ENCODE measurements at places on chromosomes 6 and 20. TPM values are rescaled to one million over a fixed set of nuclear protein-coding genes. Genes with fewer than 3 reads are reported as not detected.

Gene WFDC5
- total RNA-seq, result not detected

GRCh38 chr20:23141450-23142161 is 55.5 kb upstream of the CD93 start:
- DNase-seq, result no peak

Gene GABBR1
- 4.6 TPM for total RNA-seq

GRCh38 chr6:14612016-14612980 is 494.7 kb downstream of the CD83 start:
- peak; percentile 60 for DNase-seq

Gene MMP24
- 7.1 TPM for total RNA-seq

GRCh38 chr6:40948570-40948969 is 90.5 kb downstream of the UNC5CL start:
- DNase-seq, result peak; percentile 59

Gene GJA1
- 248 TPM for total RNA-seq

- DNase-seq, result no peak
Observed at GRCh38 chr6:65776332-65776731, 69.3 kb upstream of the EYS start.

Gene SLC13A3
- 0.89 TPM for total RNA-seq

Gene SAMD10
- 1.3 TPM for total RNA-seq

Gene GNAS
- 904 TPM for total RNA-seq

Gene TMEM74B
- not detected for total RNA-seq

GRCh38 chr20:49501917-49502316 is 19.4 kb upstream of the KCNB1 start:
- DNase-seq, result peak; percentile 51

Gene MTFR2
- not detected for total RNA-seq

DNA sequence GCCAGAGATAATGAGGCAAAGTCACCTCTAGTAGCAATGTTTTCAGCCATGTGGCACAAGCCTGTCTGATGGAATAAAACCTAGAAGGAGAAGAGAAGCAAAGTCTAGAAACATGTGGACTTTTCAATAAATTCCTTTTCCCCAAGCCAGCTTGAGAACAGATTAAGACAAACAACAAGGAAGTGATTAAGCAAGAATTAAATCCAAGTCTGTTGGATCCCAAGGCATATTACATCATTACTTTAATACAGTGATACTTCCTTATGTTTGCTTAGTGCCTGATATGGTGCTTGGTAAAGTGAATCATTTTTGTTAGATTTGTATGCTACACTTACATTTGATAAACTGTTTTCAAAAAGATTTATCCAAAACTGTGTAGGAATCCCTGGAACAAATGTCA is 260.3 kb upstream of the FAM83B start:
- DNase-seq, result peak; percentile 37

DNA sequence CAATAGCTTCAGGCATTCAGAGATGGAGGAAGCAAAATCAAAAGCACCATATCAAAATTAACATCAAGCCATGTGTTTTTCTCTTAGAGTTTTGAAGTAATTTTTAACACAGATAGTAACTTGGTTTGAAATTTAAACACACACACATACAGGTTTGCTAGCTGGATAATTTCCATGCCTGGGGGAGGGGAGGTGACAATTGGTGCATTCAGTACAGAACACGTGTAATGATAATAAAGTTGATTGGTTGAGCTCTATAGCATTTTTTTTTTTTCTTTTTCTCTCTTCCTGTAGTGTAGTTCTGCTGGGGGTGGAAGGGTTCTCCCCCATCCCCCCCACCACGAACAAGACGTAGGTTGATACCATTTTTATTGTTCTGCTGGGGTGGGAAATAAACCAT is 564.8 kb downstream of the LMBRD1 start:
- no peak for DNase-seq

DNA sequence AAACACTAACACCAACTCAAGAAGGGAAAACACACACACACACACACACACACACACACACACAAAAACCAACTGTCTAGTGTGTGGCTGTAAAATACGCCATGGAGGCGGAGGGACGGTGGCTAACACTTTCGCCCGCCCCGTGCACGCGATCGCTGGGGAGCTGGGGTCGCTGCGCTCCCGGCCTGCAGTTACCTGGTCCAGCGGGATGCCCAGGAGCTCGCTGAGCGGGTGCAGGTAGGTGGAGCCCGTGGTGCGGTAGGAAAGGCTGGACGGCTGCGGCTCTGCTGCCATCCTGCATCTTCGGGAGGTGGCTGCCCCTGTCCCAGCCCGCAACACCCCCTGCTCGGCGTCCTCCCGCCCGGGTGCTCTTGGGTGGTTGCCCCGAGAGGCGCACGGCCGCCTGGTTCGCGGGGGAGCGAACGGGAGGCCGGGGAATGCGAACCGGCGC is 303 bp downstream of the MBOAT1 start:
- DNase-seq, result peak; percentile 65

- DNase-seq, result peak; percentile 75
Observed at GRCh38 chr6:45148711-45149341, 179.3 kb upstream of the RUNX2 start.

Gene RIPOR3
- total RNA-seq, result not detected

Gene ZBTB12
- 2.0 TPM for total RNA-seq

Gene ADGB
- not detected for total RNA-seq

Gene SYNGAP1
- 2.8 TPM for total RNA-seq

DNA sequence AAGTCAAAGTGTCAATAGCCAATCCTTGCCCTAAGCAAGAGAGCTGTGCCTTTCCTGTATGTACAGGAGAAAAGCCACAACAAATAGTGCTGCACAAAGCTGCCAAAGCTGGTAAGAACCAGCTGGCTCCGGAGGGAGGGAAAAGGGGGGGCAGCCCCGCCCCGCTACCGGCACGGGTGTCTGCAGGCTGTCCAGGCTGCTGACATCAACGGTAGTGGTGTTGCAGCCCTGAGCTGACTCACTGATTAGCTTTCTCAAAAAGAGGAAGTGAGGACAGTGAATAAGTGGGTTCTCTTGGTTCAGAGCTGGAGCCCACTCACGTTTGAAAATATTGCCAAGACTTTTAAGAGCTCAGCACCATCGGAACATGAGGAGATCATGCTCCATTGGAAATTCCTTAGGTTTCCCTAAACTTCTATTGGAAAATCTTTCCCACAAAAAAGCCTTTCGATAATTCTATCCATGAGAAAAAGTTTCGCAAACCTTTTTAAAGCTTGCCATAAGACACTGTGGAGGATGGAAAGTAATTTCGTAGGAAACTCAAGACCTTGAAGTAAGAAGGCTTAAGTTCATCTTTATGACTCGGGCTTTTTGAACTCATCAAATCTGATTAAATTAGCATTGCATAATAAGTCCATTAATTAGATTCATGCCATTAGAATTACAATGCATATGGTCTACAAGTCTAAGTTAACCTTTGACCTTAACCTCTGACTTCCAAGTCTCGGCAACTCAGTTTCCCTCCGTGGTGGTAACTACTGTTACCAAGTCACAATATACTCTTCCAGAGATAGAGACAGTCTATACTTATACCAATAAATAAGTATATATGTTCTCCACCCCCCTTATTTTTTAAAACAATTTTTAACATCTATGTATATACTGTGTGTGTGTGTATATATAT is 67.0 kb downstream of the TNFRSF21 start:
- peak; percentile 77 for DNase-seq

DNA sequence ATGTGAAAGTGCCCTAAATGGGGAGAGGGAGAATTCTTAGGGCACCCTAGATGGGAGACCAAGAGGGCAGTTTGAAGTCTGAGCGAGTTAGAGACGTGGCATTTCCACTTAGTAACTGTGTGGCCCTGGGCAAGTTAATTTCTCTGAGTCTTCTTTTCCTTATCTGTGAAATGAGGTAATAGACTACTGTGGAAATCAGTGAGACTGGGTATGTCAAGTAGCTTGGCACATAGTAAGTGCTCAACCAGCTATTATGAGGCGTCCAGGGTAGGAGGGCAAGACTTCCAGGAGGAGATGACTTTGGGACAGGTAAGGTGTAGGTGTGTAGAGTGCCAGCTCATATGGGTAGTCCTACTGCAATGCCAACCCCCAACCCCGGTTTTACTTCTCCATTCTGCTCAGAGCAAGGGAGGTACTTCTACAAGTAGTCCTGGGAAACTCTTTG is 770 bp downstream of the KIF3B start:
- DNase-seq, result peak; percentile 57

GRCh38 chr6:73231986-73232391 is 6.7 kb upstream of the KHDC1L start:
- no peak for DNase-seq

GRCh38 chr6:69584913-69585729 is 211.7 kb downstream of the LMBRD1 start:
- DNase-seq, result no peak

GRCh38 chr6:43917878-43918382 is 147.9 kb downstream of the VEGFA start:
- DNase-seq, result peak; percentile 63

- no peak for DNase-seq
Observed at GRCh38 chr6:11889572-11889971, 111.0 kb upstream of the ADTRP start.

GRCh38 chr20:7085467-7085866 is 318.0 kb downstream of the BMP2 start:
- no peak for DNase-seq

DNA sequence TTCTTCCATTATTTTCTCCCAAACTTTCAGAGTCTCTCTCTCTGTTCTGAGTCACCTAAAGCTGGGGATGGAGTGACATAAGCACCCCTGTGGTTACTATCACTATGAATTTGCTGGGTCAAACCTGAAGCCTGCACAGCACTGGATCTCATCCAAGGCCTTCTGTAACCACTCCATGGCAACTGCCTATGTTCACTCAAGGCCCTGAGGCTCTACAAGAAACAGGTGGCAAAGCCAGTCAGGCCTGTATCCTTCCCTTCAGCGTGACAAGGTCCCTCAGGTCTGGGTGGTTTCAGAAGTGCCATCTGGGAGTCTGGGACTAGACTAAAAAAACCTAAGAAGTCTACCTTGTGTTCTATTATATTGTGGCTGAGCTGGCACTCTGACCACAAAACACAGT is 1278.8 kb upstream of the EYS start:
- DNase-seq, result no peak

Gene NRSN1
- total RNA-seq, result not detected

- DNase-seq, result no peak
Observed at GRCh38 chr6:69771158-69771906, 25.5 kb downstream of the LMBRD1 start.

Gene DAAM2
- 5.1 TPM for total RNA-seq

Gene COL12A1
- 1,033 TPM for total RNA-seq

DNA sequence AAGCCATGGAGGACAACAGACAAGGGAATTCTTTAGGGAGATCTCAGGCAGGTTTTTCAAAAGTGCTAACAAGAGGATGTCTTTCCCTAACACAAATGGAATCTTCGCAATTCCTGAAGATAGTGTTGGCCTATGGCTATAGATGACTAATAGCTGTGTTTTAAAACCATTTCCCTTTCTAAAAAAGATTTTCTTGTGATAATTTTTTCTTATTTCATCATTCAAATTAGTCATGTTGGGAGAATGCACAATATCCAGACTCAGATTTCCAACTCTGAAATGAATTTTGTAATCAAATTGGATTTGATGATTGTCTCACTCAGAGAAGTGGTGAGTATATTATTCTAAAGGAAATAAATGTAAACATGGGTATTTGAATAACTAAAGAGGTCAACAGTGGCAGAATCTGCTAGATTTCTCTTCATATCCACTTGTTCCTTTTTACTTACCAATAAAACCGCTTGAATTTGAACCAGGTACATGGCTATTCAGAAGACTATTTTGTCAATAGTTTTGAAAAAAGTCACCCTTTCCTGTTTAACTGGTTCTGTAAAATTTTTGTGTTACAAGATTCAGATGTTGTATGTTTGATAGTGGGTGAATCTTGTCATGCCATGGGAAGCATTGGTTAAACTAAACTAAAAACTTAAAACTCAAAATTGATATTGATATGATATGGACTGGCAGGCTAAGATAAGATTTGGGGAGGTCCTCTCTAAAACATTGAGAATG is 1223.7 kb upstream of the EYS start:
- DNase-seq, result peak; percentile 0

GRCh38 chr6:109406196-109406595 is 23.9 kb upstream of the CD164 start:
- peak; percentile 89 for DNase-seq

DNA sequence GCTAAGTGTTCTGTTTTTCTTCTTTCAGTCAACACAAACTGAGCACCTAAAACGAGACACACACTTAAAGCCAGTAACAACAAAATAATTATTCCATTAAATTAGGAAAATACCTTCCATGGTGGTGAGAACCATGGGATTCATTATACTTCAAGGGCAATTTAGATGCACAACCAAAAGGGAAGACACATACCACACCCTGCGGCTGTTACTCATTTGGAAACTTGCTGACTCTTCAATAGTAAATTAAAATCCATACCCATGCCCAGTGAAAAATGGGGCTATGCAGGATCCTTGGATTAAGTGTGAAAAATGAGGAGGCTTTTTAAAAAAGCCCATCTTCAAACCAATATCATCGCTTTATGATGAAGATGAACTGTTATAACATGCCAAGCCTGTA is 142.7 kb downstream of the GJA10 start:
- no peak for DNase-seq

Gene PCSK2
- total RNA-seq, result not detected

DNA sequence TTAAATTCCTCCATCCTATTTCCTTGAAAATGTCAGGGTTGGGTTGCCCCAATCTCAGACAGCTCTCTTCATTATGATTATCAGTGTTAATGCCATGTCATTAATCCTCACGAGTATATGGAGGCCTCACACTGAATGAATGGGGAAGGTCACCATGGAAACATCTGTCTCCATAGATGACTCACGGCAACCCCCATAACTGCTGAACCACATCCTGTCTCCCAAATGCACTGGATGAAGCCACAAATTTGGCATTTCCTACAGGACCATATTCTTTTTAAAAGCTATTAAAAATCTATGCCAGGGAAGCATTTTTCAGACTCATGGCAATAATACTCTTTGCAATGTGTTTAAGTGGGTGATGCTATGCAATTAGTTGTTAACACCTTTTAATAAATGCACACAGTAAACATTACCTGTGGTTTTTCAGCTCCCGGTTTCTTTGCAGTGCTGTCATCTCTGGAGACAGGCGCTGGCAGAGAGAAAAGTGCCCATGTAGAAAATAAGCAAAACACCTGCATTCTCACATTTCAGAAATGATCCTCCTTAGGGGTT is 80.1 kb upstream of the PTPRK start:
- DNase-seq, result peak; percentile 96

Gene HLA-DOA
- not detected for total RNA-seq

DNA sequence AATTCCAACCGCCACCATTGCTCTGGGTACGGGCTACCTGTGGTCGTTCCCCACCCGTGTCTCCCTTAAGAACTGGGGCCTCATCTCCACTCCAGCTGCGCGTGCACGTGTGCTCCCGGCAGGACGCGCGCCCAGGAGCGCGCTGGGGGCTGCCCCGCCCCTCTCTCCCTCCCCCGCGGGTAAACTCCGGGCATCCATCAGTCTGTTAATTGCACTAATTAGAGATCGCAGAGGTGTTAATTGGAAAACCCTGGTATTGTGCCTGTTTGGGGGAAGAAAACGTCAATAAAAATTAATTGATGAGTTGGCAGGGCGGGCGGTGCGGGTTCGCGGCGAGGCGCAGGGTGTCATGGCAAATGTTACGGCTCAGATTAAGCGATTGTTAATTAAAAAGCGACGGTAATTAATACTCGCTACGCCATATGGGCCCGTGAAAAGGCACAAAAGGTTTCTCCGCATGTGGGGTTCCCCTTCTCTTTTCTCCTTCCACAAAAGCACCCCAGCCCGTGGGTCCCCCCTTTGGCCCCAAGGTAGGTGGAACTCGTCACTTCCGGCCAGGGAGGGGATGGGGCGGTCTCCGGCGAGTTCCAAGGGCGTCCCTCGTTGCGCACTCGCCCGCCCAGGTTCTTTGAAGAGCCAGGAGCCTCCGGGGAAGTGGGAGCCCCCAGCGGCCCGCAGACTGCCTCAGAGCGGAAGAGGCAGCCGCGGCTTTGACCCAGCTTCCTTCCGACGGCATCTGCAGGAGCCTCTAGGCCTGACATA is 14.4 kb downstream of the FOXP4 start:
- peak; percentile 63 for DNase-seq

Data from GM23248 (cell line).